Smooth muscle cell of the brain vasculature (primary cell): ENCODE measurements at places on chromosomes 13 and 19.

- DNase-seq = no peak
Measured at GRCh38 chr19:14406645-14407401, 12.3 kb downstream of the DDX39A start.

DNA sequence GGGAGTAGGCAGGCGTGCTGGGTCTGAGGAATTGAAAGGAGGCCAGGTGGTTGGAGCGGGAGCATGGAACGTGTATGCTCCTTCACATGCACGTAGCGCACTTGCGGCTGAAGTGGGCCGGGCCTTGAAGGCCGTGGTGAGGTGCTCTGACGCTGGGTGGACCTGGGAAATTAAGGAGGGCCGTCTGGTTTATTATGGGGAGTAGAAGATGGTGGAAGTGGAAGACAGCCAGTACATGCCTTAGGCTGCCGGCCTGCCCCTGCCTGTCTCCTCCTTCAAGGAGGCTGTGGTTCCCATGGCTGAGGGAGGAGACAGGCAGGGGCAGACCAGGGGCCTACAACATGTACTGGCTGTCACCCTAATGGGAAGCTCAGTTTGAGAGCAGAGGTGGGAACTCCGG is 23.9 kb downstream of the GATAD2A start:
- no peak for DNase-seq

DNA sequence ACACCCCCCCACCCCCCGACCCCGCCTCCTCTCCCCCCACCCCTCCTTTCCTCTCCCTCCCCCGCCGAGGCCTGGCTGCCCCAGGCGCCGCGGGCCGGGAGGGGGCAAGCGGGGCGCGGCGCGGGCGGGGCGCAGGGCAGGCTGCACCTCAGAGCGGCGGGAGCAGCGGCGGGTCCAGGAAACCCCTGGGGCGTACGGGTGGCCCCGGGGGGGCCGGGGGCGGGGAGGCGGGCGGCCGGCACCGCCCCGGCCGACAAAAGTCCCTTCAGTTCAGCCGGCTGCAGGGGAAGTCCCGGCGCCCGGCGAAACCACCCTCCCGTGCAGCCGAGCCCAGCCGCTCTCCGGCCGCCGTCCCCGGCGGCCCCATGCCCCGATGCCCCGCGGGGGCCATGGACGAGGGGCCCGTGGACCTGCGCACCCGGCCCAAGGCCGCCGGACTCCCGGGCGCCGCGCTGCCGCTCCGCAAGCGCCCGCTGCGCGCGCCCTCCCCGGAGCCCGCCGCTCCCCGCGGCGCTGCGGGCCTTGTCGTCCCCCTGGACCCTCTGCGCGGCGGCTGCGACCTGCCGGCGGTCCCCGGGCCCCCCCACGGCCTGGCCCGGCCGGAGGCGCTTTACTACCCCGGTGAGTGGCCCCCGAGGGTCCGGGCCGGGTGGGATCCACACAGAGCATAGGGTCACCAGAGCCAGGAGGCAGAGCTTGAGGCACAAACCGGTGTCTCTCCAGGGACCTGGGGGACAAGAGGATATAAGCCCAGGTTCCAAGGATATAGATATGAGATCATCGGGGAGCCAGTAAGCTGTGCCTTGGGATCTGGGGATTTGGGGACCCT is at the start of gene BCL3:
TSS of gene BCL3 (plus strand) at position 283 of the 829 bp plus-strand sequence. CDS start at position 366, 83 bp downstream.
- DNase-seq = no peak

GRCh38 chr13:112179995-112180394 is 113.0 kb downstream of the SOX1 start:
- DNase-seq = no peak
